ENCODE measurements at places on chromosomes 5 and 9.

- DNase-seq = no peak
These were observed 37.9 kb upstream of the GABRP start for GRCh38 chr5:170745481-170746071.

DNA sequence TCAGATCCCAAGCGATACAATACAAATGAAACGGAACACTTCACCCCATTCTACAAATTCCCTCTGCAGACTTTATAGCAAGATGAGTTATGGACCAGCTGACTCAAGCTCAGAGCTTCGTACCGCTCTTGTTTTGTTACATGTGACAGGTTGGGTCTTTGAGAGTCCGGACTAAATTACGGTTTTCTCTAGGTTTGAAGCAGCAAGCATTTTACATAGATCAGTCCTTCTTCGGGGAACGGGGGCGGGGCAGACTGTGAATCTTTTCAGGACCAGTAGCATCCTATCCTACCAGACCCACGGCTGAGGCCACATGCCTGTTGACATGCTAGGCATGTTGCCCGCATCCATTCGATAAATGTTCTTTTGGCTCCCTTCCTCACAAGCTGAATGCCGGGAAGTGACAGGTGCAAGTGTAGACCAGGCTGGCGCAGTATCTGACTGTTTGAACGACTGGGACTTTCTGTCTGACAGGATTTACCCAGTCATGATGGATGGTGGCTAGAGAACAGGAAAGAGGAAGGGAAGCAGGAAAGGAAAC is 811.0 kb upstream of the GRAMD2B start:
- DNase-seq = no peak

DNA sequence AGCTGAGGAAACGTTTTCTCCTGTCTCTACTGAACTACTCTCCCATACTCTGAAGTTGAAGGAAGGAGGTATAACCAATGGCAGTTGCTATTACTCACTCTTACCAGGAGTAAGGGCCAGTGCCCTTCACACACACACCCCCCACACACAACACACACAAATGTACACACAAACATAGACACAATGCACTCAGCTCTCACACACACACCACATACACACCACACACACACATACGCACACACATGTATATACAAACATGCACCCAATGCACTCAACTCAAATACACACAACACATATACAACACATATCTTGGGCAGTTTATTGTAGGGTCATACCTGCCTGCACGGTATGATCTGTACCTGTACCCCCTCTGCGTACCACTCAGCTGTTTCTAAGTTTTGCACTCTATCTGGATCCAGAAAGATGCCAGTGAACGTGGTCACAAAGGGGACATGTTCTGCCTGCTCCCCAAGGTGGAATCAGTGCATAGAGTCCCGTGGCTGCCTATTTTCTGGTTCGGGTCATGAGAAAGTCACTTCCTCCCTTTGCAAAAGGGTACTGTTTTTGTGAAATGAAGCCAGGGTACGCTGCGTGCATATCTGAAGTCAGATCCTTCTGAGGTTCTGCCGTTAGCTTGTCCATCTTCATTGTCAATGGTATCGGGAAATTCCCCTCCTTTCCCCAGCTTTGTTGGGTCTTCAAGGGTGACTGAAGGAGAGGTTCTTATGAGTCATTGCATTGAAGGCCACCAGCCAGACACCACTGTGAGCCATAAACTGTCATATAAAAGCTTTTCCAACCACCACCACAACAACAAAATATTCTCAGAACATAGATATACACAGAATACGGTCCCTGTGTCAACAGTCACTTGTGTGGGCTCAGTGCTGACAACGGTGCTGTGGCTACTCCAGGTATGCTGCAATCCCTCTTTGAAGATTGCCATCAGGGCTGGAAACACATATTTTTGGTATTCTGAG is 131.9 kb downstream of the UGCG start:
- no peak for DNase-seq

DNA sequence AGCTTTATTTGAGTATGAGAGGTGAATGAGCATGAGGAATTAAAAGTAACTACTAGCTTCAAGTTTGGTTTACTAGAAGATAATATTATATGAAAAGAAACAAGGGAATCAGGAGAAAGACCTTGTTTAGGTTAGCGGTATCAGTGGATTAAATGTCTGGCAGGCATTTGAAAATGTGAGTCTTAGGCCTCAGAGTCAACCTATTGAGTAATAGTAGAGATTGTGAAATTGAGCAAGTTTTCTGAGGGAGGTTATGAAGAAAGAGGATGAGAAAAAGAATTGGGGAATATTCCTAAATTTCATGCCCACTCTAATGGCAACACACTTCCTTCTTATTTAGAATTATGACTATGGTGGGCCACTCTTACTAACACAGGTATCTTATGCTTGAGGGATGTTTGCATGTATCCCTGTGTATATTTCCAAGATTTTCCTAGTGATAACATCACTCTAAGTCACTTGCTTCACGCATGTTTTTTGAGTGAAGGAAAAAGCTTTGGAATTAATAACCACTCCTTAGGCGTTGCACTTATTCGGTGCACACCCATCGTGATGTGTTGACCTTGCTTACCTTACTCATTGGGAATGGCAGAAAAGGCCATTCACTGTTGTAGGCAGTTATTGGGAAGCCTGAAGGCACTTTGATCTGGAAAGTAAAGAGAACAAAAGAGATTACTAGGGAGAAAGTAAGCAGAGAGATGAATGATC is 8.2 kb upstream of the ELL2 start:
- no peak for DNase-seq

DNA sequence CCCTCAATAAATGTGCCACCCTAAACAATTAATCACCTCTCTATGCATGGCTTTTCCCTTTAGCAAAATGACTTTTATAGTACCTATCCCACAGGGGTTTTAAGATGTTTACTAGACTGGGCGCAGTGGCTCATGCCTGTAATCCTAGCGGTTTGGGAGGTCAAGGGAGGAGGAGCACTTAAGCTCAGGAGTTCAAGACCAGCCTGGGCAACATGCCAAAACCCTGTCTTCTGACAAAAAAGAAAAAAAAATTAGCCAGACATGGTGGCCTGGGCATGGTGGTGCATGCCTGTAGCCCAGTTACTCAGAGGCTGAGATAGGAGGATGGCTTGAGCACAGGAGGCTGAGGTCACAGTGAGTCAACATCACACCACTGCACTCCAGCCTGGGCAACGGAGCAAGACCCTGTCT is 13.5 kb downstream of the SH3TC2 start:
- no peak for DNase-seq

- DNase-seq = no peak
These were observed 22.1 kb downstream of the CEMIP2 start for GRCh38 chr9:71746023-71746757.

- no peak for DNase-seq
These were observed 185.5 kb downstream of the SMC2 start for GRCh38 chr9:104279535-104280177.

GRCh38 chr5:149438711-149439132 is 59.6 kb upstream of the IL17B start:
- no peak for DNase-seq

DNA sequence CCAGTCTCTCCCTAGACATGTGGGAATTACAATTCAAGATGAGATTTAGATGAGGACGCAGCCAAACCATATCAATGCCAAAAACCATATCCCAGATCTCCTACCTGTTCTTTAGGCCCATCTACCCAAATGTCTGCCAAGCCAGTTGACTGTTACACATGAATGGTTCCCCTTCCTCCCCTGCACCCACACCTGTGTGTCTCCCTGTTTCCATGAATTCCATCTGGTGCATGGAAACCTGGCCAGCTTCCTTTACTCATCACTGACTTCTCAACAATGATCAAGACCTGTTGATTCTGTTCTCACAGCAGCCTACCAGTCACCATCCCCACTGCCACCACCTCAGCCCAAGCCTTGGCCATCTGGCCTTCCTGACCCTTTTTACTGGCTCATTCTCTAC is 222.7 kb downstream of the NR3C1 start:
- no peak for DNase-seq

- DNase-seq = no peak
These were observed 214.9 kb downstream of the ADAMTSL1 start for GRCh38 chr9:18688581-18689565.

DNA sequence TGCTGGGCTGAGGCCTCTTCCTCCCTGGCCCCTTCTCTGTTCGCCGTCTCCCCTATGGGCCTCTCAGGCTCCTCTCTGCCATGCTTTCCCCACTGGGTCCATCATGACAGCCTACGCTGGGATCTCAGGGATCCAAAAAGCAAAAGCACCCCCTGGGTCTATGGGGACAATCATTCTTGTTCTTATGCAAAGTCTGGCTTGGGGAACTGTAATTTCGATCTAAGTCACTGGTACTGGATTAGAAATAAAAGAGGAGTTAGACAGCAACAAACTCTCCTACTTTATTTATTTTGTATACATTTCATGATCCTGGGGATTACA is 86.6 kb downstream of the SLC38A9 start:
- no peak for DNase-seq

- no peak for DNase-seq
These were observed 18.5 kb downstream of the KIAA1958 start for GRCh38 chr9:112505086-112505485.

GRCh38 chr5:119926301-119926700 is 296.9 kb downstream of the FAM170A start:
- DNase-seq = no peak

DNA sequence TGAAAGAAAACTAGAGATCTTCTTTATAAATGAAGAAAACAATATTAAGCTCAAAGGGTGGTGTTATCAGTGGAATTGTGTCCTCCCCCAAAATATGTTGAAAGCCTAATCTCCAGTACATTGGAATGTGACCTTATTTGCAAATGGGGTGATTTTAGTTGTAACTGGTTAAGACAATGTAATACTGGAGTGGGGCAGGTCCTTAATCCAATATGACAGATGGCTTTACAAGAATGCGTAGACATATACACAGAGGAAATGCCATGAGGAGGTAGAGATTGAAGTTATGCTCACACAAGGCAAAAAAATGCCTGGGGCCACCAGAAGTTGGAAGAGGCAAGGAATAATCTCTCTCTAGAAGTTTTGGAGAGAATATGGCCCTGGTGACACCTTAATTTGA is 13.7 kb upstream of the TRIM32 start:
- DNase-seq = no peak

- no peak for DNase-seq
These were observed 57.5 kb upstream of the HAND1 start for GRCh38 chr5:154535535-154535934.
